ENCODE measurements at places on chromosomes 1 and 21.

DNA sequence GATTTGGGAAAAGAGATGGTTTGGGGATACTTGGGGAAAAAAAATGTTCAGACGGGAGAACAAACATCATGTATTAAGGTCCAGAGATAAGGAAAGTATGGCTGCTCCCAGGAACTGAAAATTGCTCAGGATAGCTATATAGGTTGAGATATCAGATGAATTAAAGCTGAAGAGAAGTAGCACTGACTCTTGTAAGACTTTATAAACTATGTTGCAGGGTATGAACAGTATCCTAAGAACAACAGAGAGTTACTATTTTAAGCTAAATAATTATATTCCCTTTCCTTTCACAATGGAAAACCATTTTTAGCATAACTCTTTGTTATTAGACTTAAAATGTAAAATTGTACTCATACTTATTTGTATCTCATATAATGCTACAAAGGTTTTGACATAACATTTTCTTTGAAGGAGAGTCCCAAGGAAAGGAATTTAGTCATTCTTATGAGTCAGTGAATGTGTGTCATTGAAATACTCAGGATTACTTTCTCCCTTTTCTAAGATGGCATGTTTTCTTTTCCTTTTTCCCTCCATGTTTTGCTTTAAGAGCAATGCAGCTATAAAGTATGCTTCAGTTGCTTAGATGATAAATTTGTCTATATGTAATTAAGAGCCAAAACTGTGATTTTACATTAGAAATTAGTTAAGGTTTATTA is 139.4 kb upstream of the KIAA1614 start:
- peak; percentile 35 for DNase-seq

GRCh38 chr21:33441489-33442477 is 38.0 kb downstream of the TMEM50B start:
- DNase-seq, result no peak

DNA sequence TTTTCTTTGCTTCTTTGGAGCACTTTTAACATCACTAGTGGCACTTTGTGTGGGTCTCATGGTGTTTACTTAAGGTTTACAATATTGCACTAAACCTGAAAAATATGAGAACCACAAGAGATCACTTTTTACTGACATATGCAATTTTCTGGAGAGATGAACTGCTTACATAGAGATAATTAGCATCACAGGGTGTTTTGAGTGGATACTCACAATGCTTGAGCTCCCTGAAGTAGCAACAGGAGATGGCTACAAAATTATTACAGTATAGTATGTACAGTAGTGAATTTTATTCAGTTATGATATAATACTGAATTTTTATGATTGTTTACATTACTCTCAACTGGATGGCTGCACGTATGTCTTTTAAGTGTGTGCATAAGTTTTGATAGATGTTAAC is 22.6 kb downstream of the RPRD2 start:
- no peak for DNase-seq

GRCh38 chr1:161313554-161314200 is 504 bp upstream of the SDHC start:
- no peak for DNase-seq

DNA sequence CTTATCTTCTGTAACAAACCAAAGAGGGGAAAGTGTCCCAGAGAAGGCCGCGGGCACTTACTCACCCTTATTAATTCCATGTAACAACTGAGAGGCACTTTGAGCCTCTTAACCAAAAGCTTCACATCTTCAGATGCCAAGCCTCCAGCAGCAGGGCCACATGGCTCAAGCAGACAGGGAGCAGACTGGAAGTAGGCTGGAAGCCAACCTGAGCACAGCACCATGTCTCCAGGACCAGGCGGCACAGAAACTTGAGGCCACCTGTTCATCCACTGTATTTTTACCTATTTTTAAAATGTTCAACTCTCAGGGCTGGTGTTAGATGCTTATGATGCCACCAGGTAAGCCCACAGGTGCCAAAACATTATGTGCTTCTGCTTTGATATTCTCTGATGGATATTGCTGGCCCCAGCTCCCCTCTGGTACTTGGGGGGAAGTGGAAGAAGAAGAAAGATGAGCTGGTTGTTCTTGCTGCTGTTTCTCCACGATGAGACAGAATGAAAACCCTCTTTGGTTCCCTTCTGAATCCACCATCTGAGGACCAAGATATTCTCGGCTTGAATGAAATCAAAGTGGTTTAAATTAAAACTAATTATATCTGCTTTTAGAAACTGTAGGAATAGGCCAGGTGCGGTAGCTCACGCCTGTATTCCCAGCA is 30.6 kb upstream of the SDE2 start:
- DNase-seq, result no peak

GRCh38 chr1:243693800-243694199 is 156.2 kb downstream of the AKT3 start:
- DNase-seq, result no peak

GRCh38 chr1:165011991-165012531 is 344.5 kb downstream of the LMX1A start:
- DNase-seq, result no peak

DNA sequence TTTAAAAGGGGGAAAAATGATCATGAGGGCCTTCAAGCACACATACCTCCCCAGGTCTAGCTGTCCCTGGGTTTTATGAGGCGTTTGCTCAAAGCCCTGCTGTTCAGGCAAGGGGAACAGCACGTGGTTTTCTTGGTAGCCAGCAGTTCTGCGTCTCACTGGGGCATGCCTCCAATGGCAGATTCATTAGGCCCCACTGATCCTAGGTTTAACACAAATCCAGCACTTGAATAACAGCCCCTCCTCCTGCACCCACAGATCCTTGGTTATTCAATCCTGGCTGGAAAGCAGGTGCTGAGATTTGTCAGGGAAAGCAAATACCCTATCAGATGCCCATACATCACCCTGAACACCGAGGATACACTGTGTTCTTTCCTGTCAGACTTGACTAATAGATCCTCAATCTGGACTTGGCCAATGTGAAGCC is 106.4 kb downstream of the ZC3H11B start:
- DNase-seq, result no peak

DNA sequence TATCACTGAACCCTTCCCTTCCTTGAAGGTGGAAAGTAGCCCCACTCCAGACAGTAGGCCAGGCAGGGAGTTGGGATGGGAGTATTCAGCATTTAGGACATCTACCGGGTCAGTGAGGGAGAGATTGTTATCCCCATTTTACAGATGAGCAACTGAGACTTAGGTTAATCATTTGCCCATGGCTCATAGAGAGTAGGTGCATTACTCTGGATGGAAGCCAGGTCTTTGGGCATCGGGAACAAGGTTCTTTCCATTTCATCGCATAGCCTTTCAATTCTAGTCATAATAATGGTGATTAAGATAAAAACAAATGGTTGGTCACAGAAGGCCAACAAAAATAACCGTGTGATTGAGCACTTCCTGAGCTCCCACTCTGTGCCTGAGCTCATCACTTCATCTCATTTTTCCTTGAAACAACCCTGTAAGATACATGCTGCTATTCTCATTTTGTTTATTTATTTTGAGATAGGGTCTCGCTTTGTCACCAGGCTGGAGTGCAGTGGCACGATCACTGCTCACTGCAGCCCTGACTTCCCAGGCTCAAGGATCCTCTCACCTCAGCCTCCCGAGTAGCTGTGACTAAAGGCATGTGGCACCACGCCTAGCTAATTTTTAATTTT is 64.8 kb downstream of the NAV1 start:
- no peak for DNase-seq

DNA sequence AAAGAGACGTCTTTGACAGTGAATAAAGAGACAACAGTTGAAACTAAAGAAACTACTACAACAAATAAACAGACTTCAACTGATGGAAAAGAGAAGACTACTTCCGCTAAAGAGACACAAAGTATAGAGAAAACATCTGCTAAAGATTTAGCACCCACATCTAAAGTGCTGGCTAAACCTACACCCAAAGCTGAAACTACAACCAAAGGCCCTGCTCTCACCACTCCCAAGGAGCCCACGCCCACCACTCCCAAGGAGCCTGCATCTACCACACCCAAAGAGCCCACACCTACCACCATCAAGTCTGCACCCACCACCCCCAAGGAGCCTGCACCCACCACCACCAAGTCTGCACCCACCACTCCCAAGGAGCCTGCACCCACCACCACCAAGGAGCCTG is 68.5 kb downstream of the TPR start:
- DNase-seq, result no peak

GRCh38 chr1:1143636-1144035 is 27.7 kb upstream of the C1orf159 start:
- no peak for DNase-seq

DNA sequence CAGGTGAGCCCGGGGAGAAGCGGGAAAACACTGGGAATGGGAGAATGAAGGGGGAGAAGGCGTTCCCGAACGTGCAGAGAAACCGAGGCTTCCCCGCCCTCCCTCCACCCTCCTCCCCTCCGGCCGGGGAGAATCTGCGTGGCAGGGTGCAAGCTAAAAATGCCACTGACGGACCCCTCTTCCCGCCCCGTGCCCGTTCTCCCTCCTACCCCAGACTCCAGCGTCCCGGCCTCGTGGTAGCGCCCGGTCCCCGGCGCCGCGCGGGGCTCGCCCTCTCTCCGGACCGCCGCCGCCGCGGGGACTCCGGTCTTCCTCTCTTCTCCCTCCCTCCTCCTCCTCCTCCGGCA is 81.6 kb upstream of the AK4 start:
- DNase-seq, result no peak

DNA sequence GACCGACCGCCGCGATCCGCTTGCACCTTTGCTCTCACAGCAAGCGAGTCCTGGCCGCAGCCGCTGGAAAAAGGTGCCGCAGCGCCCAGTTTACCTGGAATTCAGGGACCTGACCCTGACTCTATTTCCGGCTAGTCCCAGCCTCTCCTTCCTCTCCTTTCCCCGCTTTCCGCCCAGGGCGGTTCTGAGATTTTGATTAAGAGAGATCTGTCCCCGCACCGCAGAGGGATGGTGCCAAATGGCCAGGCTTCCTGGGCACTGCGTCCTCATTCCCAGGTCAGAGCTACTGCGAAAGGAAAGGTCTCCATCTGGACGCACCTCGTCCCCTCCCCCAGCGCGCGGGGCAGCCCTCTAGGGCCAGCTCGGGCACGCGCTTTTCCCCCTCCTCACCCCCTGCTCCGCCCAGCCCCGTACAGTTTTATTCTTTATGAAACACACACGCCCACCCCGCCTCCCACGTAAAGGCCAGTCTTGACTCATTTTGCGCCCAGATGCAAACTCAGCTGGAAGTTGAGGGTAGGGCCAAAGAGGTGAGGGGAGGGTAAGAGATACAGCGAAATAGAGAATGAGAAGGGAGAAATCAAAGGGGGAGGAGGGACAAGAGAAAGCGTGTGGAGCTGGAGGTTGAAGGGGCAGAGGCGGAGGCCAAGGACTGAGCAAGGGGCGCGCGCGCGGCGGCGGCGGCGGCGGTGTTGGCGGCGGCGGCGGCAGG is 411.8 kb upstream of the ESRRG start:
- no peak for DNase-seq

- no peak for DNase-seq
These were observed 135.7 kb downstream of the C1orf94 start for GRCh38 chr1:34312359-34312758.

- no peak for DNase-seq
These were observed 6.5 kb upstream of the LRRC39 start for GRCh38 chr1:100184536-100184935.

DNA sequence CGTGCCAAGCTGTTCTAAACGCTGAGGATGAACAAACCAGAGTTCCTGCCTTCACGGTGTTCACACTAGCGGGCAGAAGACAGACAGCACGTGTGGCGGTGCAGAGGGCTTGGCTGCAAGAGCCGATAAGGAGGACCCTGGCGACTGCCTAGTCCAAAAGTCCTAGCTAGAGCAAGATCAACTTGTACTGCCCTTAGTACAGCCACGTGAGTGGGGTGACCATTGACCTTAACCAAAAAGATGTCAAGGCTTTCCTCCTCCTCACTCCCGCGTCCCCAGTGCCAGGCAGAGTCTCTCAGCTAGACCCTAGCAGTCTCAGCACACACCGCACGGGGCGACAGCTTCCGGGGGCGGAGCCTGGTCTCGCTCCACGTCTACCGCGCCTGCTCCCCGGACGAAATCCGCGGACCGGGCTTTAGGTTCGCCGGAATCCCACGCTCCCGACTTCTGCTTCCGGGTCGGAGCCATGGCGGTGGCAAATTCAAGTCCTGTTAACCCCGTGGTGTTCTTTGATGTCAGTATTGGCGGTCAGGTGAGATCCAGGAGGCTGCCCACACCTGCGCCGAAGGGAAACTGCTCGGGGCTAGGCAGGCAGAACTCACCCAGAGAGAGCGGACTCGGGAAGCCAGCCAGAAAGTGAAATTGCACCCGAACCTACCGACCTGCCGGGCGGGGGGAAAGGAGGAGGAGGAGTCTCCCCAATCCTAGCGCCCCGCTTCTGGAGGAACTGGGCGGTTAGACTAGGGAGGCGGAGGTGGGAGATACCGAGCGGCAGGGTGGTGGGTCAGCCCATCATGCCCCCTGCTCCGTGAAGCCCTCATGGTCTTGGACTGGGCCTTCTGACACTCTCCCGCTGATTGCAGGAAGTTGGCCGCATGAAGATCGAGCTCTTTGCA is at the start of gene PPIH:
Gene PPIH, plus strand, starts transcription at position 443 of the 896 bp plus-strand sequence. Its CDS starts 24 bp downstream, at position 467.
- peak; percentile 86 for DNase-seq

- DNase-seq, result no peak
These were observed 607 bp upstream of the LGR6 start for GRCh38 chr1:202192770-202193613.

DNA sequence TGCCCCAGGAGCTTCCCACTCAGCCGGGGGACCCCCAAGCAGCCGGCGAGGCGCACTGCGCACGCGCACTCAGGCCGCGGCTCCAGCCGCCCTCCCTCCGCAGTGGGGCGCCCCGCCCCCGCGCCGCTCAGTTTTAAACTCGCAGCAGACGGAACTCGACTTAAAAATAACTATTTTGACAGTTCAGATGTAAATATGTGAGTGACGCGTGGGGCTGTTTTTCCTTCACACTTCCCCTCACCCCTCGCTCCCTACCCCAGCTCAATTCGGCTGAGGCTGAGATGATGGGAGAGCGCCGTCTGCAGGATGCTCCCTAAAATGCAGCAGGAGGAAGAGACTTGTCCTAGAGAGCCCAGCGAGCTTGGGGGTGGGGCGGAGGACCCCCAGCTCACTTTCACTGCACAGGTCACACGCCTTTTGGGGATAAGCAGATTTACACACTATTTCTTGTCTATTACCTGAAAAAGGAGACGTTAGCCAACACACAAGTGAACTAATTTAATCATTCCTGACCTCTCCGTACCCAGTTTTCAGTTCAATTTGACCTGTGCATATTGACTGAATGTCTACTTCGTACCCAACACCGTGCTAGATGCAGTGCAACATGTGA is 8.9 kb upstream of the LEMD1 start:
- DNase-seq, result no peak

DNA sequence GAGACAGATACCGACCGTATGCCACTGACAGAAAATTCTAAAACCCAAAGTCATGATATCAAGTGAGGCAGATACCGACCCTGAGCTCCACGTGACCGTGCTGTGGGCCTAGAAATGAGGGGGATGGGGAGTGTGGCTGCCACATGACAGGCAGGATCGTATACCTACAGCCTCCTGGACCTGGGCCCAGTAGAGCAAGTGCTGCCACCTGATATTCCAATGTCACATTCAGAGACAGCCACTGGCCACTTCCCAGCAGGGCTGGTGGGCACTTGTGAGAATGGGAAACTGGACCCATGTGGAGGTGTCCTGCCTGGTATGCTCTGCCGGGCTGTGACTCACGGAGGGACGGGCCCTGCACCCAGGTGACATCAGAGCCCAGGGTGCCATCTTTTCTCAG is 44.6 kb upstream of the CLDN14 start:
- no peak for DNase-seq

- DNase-seq, result no peak
These were observed 6.8 kb upstream of the RNF223 start for GRCh38 chr1:1080951-1081310.

Data from HS-27A (cell line).